ENCODE measurements at places on chromosomes 2 and 18.

GRCh38 chr2:7444626-7445025 lies 527.4 kb downstream of the RNF144A start:
- no peak for DNase-seq

GRCh38 chr2:218733171-218734021 lies 22.8 kb downstream of the TTLL4 start:
- DNase-seq = peak; percentile 42

- DNase-seq = no peak
Measured at GRCh38 chr2:55056024-55056521, 5.8 kb upstream of the RTN4 start.

DNA sequence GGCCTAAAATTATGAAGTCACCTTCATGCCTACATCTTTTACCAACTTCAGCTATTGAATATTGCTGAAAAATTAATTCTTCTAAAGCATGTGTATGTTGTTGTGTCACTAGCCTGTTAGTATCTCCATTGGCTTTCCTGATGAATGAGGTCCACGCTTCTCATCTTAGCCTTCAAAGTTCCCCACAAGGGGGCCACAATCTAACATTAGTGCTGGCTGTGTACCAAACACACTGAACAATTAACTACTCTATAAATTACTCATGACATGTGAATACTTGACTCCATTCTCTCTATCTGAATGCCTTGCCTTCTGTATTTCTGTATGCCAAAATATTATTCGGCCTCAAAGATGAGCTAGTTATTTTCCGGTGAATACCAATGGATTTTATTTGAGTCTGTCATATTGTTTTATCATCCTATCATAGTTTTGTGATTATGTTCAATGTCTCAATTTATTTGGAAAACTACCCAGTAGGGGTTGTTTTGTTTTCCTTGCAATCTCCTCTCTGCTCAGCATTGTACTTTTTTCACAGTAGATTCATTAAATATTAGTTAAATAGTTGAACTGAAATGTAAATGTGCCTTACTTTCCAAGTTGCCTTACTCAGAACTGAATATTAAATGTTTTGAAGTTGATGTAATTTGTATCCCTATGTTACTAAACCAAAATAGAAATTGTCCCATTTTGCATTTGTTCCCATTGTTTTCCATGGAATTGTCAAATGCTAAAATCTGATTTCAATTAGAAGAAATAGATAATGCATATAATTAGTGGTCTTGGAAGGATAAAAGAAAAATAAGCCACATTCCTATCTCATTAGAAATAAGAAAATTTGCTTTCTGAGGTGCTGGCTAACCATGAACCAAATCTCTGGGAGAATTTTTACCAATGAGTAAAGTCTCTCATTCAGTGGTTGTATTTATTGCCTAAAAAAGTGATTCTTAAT lies 208.4 kb upstream of the COL3A1 start:
- no peak for DNase-seq

GRCh38 chr2:19623488-19623887 lies 265.1 kb upstream of the OSR1 start:
- peak; percentile 55 for DNase-seq

DNA sequence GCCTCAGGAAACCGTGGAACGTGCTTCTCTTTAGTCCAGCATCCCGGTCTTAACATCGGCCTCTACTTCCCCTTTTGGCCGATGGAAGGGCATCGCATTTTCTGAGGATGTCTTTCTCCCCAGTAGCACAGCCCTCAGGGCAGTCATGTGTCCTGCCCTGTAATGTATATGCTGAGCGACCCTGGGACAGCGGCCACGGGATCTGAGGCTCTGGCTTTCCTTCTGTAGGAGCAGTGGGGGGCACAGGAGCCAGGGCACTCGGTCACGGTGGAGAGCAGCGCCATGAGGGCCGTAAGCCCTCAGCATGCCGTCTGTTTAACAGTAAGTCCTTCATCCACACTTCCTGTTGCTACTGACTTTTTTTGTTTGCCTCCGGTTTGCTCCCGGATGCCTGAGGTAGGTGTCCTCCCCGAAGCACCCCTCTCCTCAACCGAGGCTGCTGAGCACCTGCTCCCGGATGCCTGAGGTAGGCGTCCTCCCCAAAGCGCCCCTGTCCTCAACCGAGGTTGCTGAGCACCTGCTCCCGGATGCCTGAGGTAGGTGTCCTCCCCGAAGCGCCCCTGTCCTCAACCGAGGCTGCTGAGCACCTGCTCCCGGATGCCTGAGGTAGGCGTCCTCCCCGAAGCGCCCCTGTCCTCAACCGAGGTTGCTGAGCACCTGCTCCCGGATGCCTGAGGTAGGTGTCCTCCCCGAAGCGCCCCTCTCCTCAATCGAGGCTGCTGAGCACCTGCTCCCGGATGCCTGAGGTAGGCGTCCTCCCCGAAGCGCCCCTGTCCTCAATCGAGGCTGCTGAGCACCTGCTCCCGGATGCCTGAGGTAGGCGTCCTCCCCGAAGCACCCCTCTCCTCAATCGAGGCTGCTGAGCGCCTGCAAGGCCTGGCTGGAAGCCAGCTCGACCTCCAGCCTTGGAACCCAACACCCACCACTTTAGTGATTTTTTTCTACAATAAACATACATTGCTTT lies 169.3 kb downstream of the HDAC4 start:
- DNase-seq = no peak

- peak; percentile 86 for DNase-seq
Measured at GRCh38 chr18:77071711-77072292, 60.8 kb downstream of the MBP start.

- no peak for DNase-seq
Measured at GRCh38 chr2:240816584-240817495, 3.2 kb downstream of the KIF1A start.

GRCh38 chr18:32372381-32373061 lies 98.2 kb downstream of the GAREM1 start:
- DNase-seq = no peak

DNA sequence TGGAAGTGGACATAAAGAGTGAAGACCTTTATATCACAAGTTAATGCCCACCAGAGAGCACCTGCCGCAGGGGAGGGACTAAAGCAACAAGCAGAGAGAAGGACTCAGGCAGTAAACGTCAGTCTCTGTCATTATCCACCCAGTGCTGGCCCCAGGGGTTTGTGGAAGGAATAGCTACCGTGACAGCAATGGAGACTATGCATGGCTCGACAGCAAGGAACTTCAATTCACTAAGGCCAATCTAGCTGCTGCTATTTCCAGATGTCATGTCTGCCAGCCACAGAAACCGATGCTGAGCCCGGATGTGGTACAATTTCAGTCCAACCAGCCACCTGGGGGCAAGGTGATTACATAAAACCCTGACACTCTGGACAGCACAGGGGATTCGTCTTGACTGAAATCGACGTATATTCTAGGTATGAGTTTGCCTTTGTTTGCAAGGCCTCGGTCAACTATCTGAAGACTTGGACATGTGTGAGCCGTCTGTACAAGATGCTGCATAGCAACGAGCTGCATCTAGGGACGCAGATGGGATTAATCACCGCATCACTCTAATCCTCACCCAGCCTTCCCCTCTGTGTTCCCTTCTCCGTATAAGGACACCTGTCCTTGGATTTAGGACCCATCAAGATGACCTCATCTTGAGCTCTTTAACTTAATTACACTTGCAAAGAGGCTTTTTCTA lies 154.1 kb upstream of the SH3BP4 start:
- no peak for DNase-seq

GRCh38 chr2:96205888-96206287 lies 2.7 kb downstream of the STARD7 start:
- DNase-seq = no peak

DNA sequence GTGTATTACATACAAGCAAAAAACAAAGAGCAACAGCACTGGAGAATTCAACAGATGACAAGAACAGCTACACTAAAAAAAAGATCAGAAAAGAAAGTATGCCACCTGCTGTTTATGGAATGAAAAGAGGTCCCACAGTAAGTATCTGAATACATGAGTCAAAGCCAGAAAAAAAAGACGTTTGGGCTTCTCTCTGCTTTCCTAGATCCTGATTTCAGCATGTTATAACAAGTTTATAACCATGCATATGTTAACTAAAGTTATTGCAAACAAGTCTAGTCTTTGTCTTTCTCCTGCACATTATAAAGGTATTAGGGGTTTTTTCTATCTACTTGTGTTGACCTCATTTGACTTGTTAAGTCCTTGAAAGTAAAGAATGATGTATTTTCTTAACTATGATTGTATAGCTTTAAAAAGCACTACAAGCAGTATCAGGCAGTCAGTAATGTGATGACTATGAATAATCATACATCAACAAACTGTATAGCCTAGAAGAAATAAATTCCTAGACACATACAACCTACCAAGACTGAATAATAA lies 108.5 kb upstream of the COL5A2 start:
- peak; percentile 71 for DNase-seq

- no peak for DNase-seq
Measured at GRCh38 chr2:105317937-105318336, 11.6 kb downstream of the TGFBRAP1 start.

DNA sequence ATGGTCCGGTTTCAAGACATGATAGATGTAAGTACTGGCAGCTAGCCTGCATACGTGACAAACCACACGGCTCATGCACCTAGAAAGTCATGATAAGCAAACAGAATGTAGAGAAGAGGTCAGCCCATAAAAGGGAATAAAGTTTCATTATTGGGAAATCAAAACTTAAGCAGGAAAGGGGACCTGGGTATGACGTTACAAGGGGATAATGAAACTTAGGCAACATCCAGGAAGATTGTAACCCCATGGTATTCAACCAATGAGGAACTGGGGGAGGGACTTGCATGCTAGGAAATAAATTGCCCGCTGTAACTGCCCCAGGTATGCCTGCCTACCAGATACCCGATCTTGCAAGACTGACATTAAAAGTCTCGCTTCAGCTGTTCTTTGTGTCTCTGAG lies 1679.0 kb downstream of the SUCLG1 start:
- DNase-seq = no peak

DNA sequence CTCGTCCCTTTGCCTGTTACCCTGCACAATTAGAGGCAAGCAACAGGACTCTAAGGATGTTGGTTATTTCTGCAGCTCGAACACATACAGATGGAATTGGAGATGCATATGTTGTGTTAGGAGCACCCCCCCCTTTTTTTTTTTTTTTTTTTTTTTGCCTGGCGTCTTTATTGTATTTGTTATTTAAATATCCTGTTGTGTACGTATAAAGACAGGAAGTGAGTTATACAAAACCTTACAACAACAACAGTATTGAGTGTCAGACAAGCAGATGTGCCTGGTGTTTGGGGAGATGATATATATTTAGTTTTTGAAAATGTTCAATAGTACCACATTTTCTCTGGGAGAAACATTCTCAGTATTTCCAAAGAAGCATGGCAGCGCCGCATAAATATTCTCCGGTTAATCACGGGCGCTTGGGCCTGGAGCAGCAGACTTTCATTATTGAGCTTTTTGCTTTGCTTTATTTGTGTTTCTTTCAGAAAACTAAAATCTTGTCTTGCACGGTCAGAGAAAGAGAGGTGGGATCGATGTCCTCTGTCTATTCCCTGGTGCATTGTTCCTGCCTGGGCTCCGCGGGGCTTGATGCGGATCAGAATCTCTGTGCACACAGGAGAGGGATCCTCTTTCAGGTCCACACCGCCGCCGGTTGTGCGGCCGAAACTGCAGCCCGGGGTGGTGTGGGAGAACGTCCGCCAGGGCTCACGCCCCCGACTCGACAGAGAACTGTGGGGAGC lies 23.2 kb upstream of the ZNF516 start:
- DNase-seq = no peak

- no peak for DNase-seq
Measured at GRCh38 chr2:26623541-26624495, 17.3 kb downstream of the CIB4 start.

- DNase-seq = no peak
Measured at GRCh38 chr2:88925770-88926462, 234.4 kb downstream of the RPIA start.

DNA sequence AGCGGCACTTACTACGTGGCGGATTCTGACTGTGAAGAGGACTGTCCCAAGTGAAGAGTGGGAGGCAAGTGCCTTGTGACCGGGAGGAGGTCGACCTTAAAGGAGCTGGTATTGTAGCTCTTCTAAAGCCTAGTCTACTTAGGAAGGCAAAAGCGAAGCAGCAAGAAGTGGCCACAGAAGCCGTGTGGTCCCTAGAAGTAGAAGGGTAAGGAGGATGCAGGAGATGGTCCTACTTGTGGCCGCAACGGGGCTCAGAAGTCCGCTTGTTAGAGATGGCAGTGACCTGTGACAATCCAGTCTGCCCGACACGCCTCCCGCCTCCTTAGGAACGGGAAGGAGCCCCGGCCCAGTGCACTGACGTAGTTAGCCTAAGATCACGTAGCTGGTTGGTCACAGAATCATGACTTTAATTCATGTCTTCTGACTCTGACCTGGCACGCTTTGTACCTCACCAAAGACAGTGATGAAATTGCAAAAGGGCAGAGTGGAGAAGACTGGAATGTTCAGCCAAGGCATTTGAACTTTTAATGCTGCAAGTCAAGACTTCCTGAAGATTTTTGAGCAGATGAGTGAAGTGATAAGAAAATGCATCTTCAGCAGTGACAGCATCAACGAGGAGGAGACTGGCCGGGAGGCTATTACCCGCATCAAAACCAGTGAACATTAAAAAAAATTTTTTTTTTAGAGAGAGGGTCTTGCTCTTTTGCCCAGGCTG lies 749 bp upstream of the EIF2AK3 start:
- DNase-seq = peak; percentile 95

- DNase-seq = no peak
Measured at GRCh38 chr18:6741786-6742185, 12.3 kb downstream of the ARHGAP28 start.

DNA sequence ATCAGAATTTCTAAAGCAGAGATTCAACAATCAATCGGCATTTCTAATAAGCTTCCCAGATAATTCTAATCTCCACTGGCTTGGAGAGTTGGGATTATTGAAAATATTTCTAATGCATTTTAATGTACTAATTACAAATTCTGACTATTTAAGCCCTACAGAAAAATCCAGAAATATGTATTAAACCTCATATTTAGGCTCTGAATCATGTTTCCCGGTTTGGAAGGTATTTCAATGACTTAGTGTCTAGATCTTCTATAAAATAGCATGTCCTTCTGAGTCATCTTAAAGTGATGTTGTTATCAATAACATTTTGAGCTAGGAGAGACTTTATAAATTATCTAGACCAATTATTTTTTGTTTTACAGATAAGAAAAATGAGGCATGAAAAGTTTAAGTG lies 258.8 kb upstream of the NRXN1 start:
- no peak for DNase-seq

- DNase-seq = peak; percentile 82
Measured at GRCh38 chr2:229725716-229726574, 11.6 kb upstream of the DNER start.

- DNase-seq = peak; percentile 79
Measured at GRCh38 chr2:203802342-203803052, 65.1 kb upstream of the CTLA4 start.

- DNase-seq = no peak
Measured at GRCh38 chr2:40034801-40035200, 255.7 kb upstream of the THUMPD2 start.
